ENCODE measurements at places on chromosomes 6 and 20.

GRCh38 chr6:51934098-51934497, 153.3 kb downstream of the PKHD1 start:
- no peak for DNase-seq

GRCh38 chr6:122246906-122247658, 152.4 kb upstream of the HSF2 start:
- DNase-seq: no peak

GRCh38 chr6:158765499-158766068, 53.6 kb downstream of the EZR start:
- DNase-seq: no peak

DNA sequence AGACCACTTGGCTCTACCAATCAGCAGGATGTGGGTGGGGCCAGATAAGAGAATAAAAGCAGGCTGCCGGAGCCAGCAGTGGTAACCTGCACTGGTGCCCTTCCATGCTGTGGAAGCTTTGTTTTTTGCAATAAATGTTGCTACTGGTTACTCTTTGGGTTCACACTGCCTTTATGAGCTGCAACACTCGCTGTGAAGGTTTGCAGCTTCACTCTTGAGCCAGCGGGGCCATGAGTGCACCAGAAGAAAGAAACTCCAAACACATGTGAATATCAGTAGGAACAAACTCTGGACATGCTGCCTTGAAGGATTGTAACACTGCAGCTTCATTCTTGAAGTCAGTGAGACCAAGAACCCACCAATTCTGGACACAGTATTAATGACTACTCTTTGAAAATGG, 89.9 kb upstream of the MBOAT1 start:
- DNase-seq: no peak

- DNase-seq: no peak
Measured at GRCh38 chr6:99254616-99255550, 94.6 kb downstream of the FAXC start.

- DNase-seq: no peak
Measured at GRCh38 chr6:142478117-142478516, 176.3 kb downstream of the ADGRG6 start.

- no peak for DNase-seq
Measured at GRCh38 chr6:153804755-153805330, 234.2 kb upstream of the OPRM1 start.

- DNase-seq: no peak
Measured at GRCh38 chr6:73642530-73642929, 11.3 kb downstream of the SLC17A5 start.

DNA sequence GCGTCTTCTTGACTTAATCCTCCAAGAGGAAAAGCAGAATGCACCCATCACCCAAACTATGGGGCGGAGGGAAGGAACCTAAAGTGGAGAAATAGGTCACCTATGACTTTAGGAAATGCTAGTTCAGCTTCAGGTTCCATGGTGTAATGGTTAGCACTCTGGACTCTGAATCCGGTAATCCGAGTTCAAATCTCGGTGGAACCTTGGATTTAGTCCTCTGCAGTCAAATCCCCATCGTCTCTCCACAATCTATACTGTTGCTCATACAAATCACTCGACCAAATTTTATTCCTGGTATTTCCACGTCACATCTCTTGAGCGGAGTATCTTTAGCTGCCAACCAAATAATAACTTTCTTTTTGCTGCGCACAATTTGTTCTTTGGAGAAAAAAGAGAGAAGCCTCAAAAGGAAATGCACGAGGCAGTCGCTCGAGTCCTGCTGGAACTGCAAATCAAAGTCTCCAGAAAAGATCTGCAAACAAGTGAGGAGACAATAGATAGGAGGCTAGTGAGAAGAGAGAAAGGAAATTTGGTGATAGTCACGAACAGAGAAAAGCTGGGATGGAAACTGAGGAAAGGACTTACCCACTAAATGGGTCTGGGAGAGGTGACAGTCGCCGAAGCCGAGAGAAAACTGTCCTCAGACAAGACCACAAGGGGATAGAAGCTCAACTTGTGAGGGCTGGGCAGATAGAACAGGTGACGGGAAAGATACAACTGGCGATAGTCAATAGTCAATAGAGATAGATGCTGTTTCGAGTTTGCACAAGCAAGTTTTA, 16.6 kb downstream of the POM121L2 start:
- DNase-seq: no peak
